ENCODE measurements at places on chromosomes 1 and 21. TPM values are rescaled to one million over a fixed set of nuclear protein-coding genes. Genes with fewer than 3 reads are reported as not detected.

GRCh38 chr1:60423146-60423780, 349.7 kb upstream of the C1orf87 start:
- H3K4me3 ChIP-seq = no peak overlapping the region
- H3K27me3 ChIP-seq = no peaks in the 10 kb centered on the region
- H3K4me1 ChIP-seq = no peaks in the 10 kb centered on the region

- no peak for DNase-seq
- H3K36me3 ChIP-seq = no peaks in the 10 kb centered on the region
- peaks cover 46% of the 10 kb centered on the region for H3K4me1 ChIP-seq
- H3K27ac ChIP-seq = no peak overlapping the region
- H3K27me3 ChIP-seq = no peaks in the 10 kb centered on the region
Observed at GRCh38 chr1:41357451-41358101, 3.7 kb upstream of the FOXO6 start.

DNA sequence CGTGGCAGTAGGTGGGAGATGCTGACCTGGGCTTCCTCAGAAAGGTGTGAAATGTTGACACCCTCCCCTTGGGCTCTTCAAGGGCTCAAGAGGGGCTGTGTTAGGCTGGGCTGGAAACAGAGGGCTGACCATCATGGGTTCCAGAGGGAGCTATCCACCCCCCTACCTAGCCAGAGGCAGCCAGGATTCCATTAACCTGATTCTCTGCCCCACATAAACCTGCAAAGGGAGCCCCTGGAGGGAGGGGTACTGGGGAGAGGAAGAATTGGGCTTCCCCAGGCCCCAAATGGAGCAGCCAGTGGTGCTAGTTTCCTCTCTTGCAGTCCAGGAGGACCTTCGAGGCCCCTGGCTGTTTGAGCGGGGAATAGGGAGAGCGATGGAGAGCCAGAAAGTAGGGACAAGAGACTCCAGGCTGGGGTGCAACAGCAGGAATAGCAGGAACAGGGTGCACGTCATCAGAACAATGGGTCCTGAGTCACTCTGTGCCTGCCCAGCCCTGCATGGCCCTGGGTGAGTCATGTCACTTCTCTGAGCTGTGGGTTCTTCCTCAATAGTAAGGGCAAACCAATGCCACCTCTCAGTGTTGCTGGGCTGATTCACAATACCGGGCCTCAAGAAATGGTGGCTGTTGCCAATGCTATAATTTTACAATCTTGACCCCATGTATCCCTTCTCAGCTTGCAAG, 121.2 kb downstream of the EPHB2 start:
- no peak overlapping the region for H3K4me3 ChIP-seq
- H3K4me1 ChIP-seq = no peaks in the 10 kb centered on the region
- no peak overlapping the region for H3K27ac ChIP-seq
- H3K27me3 ChIP-seq = no peaks in the 10 kb centered on the region

GRCh38 chr1:212595229-212595628, 13.3 kb upstream of the ATF3 start:
- H3K27me3 ChIP-seq = no peaks in the 10 kb centered on the region
- DNase-seq = no peak
- H3K27ac ChIP-seq = peak overlapping the region; percentile 68
- peaks cover 9% of the 10 kb centered on the region for H3K4me1 ChIP-seq
- H3K36me3 ChIP-seq = no peaks in the 10 kb centered on the region
- H3K4me3 ChIP-seq = no peak overlapping the region

DNA sequence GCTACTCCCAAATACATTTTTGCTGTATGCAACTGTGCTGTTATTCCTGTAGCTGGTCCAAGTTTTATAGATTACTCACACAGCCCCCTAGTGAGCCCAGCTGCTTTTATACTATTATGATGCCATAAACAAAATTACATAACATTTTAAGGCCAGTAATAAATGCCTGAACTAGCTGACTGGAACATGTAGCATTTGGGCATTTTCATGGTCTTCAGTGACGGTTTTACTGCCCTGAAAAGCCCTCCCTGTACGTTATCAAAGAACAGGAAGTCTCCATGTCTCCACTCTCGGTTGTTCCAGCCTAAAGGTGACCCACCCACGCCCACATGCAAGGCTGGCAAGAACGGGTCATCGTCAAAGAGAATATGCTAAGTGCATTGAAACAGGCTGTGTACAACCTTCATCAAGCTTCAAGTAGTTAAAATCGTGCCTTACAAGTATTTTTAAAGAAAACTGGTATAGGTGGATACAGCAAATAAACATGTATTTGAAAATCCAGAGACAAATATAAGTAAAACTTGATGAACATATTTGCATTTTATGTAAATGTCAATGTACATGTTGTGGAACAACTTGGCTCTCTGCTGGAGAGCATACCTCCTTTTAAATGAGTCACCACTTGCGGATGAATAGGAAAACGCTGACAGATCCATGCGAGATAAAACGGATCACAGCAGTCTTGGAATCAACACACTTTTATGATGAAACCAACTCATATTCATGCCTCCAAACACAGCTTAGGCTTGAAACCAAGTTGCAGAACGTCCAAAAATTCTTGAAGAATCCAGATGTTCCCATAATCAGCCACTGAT, 520.5 kb downstream of the SMYD3 start:
- no peak overlapping the region for H3K4me3 ChIP-seq
- peaks cover 12% of the 10 kb centered on the region for H3K4me1 ChIP-seq
- H3K27ac ChIP-seq = no peak overlapping the region
- DNase-seq = no peak

- no peaks in the 10 kb centered on the region for H3K4me1 ChIP-seq
- H3K4me3 ChIP-seq = no peak overlapping the region
- H3K27ac ChIP-seq = no peak overlapping the region
- peaks cover 40% of the 10 kb centered on the region for H3K27me3 ChIP-seq
- peaks cover 11% of the 10 kb centered on the region for H3K36me3 ChIP-seq
Observed at GRCh38 chr1:1627261-1627828, 4.6 kb upstream of the MMP23B start.

NPL gene
- 9.7 TPM for total RNA-seq

- H3K4me3 ChIP-seq = no peak overlapping the region
- H3K4me1 ChIP-seq = no peaks in the 10 kb centered on the region
- H3K27ac ChIP-seq = no peak overlapping the region
- H3K36me3 ChIP-seq = no peaks in the 10 kb centered on the region
- DNase-seq = no peak
Observed at GRCh38 chr1:8965121-8965820, 19.6 kb downstream of the CA6 start.

DNA sequence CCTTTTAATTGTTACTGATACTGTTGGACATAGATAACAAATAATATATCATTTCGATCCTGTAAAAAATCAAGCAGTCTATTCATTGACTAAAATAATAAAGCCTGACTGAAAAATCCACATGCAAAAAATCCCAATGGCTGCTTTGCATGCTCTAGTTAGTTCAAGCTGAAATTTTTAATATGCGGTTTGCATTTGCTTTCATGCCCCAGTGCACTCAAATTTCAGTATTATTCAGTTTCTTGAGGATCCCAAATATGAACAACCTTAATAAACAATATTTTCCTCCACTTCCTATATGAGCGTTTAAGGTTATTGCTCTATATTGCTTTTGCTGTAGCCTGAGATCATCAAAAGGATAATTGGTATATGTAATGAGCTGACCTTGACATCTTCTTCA, 75.1 kb upstream of the DPH5 start:
- DNase-seq = no peak
- H3K4me1 ChIP-seq = no peaks in the 10 kb centered on the region
- H3K4me3 ChIP-seq = no peak overlapping the region
- H3K36me3 ChIP-seq = no peaks in the 10 kb centered on the region

DNA sequence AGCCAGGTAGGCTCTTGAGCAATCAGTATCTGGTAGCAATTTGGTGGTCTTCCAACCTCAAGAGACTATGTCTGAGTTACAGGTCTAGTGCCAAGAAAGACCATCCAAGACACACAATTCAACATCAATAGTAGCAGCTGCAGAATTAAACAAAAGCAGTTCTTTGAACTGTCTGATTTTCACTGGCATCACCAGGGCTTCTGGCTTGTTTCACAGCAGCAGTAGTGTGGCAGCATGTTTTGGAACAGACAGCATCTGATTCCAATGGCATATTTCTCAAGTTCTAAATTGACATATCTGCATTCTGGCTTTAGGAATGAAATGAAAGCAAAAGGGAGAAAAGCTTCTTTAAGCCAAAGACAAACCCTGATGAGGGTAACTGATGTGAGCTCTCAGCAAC, 334.7 kb upstream of the PRMT6 start:
- no peak overlapping the region for H3K4me3 ChIP-seq
- no peaks in the 10 kb centered on the region for H3K27me3 ChIP-seq
- no peak overlapping the region for H3K27ac ChIP-seq
- no peaks in the 10 kb centered on the region for H3K36me3 ChIP-seq
- peaks cover 5% of the 10 kb centered on the region for H3K4me1 ChIP-seq

PEF1 gene
- 87.4 TPM for total RNA-seq

- no peak for DNase-seq
- H3K27ac ChIP-seq = peak overlapping the region; percentile 77
- H3K4me1 ChIP-seq = peaks cover 33% of the 10 kb centered on the region
- no peak overlapping the region for H3K4me3 ChIP-seq
- no peaks in the 10 kb centered on the region for H3K36me3 ChIP-seq
Observed at GRCh38 chr1:66371233-66372005, 162.5 kb upstream of the SGIP1 start.

GRCh38 chr1:76294482-76295194, 220.1 kb downstream of the ST6GALNAC3 start:
- H3K36me3 ChIP-seq = no peaks in the 10 kb centered on the region
- H3K4me1 ChIP-seq = no peaks in the 10 kb centered on the region
- no peak overlapping the region for H3K4me3 ChIP-seq
- no peak overlapping the region for H3K27ac ChIP-seq

- H3K27me3 ChIP-seq = peaks cover 42% of the 10 kb centered on the region
- DNase-seq = no peak
- H3K4me1 ChIP-seq = peaks cover 6% of the 10 kb centered on the region
- no peaks in the 10 kb centered on the region for H3K36me3 ChIP-seq
- no peak overlapping the region for H3K4me3 ChIP-seq
- no peak overlapping the region for H3K27ac ChIP-seq
Observed at GRCh38 chr1:2018217-2019171, 651 bp upstream of the GABRD start.

DNA sequence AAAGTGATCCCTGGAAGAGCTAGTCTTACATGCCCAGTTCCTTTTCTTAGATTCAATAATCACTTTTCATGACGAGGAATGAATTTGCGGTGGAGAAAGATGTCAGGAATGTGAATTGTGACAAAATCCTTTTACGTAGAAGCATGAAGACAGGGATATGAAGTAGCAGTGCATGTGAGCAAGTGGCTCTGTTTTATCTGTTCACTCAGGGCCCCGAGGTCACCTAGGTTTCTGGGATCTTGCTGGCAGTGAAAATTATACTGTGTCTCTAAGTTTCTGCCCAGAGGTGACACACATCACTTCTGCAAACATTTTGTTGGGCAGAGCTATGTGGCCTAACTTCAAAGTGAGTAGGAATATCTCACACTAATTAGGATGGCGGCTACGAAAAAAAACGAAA, 79.3 kb downstream of the USP25 start:
- no peaks in the 10 kb centered on the region for H3K27me3 ChIP-seq
- no peak overlapping the region for H3K27ac ChIP-seq
- no peak overlapping the region for H3K4me3 ChIP-seq
- no peaks in the 10 kb centered on the region for H3K4me1 ChIP-seq
- no peaks in the 10 kb centered on the region for H3K36me3 ChIP-seq

GRCh38 chr1:109482791-109483671, 674 bp upstream of the ATXN7L2 start:
- H3K4me3 ChIP-seq = peak overlapping the region; percentile 73
- H3K27me3 ChIP-seq = no peaks in the 10 kb centered on the region
- H3K36me3 ChIP-seq = peaks cover 13% of the 10 kb centered on the region
- peaks cover 22% of the 10 kb centered on the region for H3K4me1 ChIP-seq
- H3K27ac ChIP-seq = peak overlapping the region; percentile 74

GRCh38 chr1:218823291-218823900, 350.3 kb upstream of the LYPLAL1 start:
- H3K4me3 ChIP-seq = no peak overlapping the region
- H3K27ac ChIP-seq = peak overlapping the region; percentile 12
- H3K27me3 ChIP-seq = no peaks in the 10 kb centered on the region
- no peak for DNase-seq
- no peaks in the 10 kb centered on the region for H3K4me1 ChIP-seq

- no peaks in the 10 kb centered on the region for H3K36me3 ChIP-seq
- no peaks in the 10 kb centered on the region for H3K4me1 ChIP-seq
- no peak overlapping the region for H3K27ac ChIP-seq
- no peaks in the 10 kb centered on the region for H3K27me3 ChIP-seq
Observed at GRCh38 chr1:222852326-222852725, 37.5 kb downstream of the DISP1 start.

VWA5B1 gene
- total RNA-seq = not detected

GRCh38 chr21:44640761-44641160, 3.6 kb downstream of the KRTAP10-10 start:
- H3K27me3 ChIP-seq = no peaks in the 10 kb centered on the region
- H3K27ac ChIP-seq = no peak overlapping the region
- H3K4me1 ChIP-seq = no peaks in the 10 kb centered on the region

Data from sigmoid colon (tissue), 7 donors.